ENCODE measurements at places on chromosomes 1 and 21.

DNA sequence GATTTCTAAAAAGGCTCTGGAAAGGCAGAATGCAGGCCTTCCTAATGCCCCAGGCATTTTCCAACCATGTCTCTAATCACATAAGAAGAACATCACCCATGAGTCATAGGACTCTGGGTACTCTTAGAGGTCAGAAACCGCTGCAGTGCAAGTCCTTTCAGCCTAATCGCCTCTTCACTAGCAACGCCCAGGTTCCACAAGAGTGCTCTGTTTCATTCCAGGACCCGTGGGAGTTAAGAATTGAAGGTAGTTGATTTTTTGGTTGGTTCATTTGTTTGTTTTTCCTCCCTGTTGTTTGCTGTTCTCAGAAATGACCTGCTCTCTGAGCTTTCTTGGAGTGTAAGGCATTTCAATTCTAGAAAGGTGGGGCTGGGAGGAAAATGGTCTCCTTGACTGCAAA is 123.2 kb downstream of the NR5A2 start:
- no peak for DNase-seq

GRCh38 chr1:160744199-160744851 is 5.3 kb downstream of the SLAMF7 start:
- DNase-seq: no peak

- DNase-seq: no peak
Measured at GRCh38 chr21:17085707-17086106, 427.1 kb upstream of the CXADR start.

DNA sequence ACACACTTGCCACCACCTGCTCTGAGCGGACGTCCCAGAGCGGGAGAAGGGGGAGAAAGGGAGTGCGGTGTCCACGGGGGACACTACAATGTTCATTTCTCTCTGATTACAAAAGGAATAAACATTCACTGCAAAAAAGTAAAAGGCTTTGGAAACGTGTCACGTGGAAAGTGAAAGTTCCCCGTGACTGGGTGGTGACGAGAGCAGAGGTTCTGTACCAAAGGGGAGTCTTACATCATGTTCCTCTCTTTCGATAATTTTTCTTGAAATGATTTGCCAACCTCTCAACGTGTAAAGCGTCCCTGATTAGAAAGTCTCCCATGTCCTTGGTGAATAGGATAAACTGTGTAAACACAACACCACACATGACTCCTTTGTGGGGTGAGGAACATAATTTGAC is 22.0 kb upstream of the PRDM15 start:
- no peak for DNase-seq

- no peak for DNase-seq
Measured at GRCh38 chr1:66925558-66925910, 744 bp downstream of the MIER1 start.

DNA sequence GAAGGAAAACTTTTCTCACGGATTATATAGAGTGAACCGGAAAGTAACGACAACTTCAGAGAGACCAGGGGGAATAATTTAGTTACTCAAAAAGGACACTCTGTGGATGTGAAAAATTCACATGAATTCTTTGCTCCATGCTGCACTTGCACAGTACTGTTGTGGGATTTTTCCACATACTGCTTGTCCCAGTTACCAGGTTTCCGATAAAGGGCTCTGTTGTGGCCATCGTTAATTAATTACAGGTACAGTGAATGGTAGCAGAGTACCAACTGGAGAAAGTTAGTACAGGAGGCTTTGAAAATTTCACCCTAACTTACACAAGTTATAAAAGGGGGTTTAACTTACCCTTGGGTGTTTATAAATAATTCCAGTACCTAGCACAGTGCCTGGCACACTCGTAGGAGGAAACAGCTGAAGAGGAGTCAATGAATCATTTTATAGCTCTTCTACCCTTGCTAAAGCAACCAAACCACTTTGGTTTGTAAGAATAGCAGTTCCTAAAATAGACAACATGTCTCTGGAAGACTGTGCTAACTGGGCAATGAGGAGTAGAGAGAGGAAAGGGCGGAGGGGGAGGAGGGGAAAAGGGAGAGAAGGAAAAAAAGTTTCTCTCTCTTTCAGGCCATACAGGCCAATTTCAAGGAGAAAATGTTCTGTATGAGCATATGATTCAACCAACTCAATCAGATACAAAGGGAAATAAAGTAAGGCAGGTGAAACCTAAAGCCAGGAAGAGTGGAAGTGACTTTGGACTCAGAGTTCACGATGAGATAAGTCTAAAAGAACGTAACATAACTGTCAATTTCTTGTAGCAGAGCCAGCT is 98.3 kb upstream of the MAGI3 start:
- no peak for DNase-seq

- no peak for DNase-seq
Measured at GRCh38 chr1:168135921-168136708, 615 bp downstream of the GPR161 start.

GRCh38 chr1:179757933-179758332 is 14.8 kb downstream of the FAM163A start:
- DNase-seq: no peak

GRCh38 chr1:41728403-41729202 is 190.1 kb downstream of the HIVEP3 start:
- no peak for DNase-seq

- no peak for DNase-seq
Measured at GRCh38 chr1:159960721-159961381, 6.8 kb upstream of the SLAMF9 start.

DNA sequence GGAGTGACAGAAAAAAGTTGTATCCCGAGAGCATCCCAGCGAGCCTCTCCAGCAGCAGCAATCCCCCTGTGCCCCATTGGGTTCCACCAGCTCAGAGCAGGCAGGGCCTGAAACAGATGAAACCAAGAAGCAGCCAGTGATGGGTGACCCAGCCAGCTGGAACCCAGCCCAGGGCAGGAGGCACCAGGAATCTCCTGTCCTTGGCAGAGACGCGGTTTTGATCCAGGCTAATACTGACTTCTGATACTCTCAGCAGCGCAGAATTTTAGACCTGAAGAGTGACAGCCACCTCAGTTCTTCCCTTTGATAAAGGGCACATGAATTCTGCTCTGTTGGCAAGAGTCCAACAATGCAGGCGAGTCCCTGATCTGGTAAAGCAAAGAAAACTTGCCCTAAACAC is 11.4 kb upstream of the OLIG1 start:
- DNase-seq: no peak

DNA sequence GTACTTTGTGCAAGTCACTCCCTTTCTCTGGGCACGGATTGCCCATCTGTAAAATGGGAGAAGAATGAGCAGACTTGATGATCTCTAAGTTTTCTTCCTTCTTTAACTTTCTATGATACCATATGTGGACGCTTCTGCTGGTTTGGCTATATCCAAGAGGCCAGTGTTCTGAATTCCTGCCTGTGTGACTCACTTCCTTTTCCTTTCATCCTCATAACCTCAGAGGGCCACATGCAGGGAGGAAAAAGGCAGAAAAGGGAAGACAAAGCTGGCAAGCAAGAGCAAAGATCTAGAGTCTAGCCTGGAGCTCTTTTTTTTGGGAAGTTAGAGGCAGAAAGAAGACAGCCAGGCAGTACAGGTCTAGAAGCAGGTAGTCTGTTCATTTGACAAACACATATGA is 151.2 kb downstream of the OMA1 start:
- DNase-seq: no peak

GRCh38 chr1:201597551-201598230 is 58.8 kb downstream of the NAV1 start:
- DNase-seq: peak; percentile 96

GRCh38 chr1:169487133-169487532 is 1.4 kb upstream of the SLC19A2 start:
- no peak for DNase-seq

GRCh38 chr21:33924079-33924765 is 8.6 kb upstream of the ATP5PO start:
- DNase-seq: peak; percentile 69

GRCh38 chr1:212498283-212499040 is 65.7 kb downstream of the NENF start:
- no peak for DNase-seq

DNA sequence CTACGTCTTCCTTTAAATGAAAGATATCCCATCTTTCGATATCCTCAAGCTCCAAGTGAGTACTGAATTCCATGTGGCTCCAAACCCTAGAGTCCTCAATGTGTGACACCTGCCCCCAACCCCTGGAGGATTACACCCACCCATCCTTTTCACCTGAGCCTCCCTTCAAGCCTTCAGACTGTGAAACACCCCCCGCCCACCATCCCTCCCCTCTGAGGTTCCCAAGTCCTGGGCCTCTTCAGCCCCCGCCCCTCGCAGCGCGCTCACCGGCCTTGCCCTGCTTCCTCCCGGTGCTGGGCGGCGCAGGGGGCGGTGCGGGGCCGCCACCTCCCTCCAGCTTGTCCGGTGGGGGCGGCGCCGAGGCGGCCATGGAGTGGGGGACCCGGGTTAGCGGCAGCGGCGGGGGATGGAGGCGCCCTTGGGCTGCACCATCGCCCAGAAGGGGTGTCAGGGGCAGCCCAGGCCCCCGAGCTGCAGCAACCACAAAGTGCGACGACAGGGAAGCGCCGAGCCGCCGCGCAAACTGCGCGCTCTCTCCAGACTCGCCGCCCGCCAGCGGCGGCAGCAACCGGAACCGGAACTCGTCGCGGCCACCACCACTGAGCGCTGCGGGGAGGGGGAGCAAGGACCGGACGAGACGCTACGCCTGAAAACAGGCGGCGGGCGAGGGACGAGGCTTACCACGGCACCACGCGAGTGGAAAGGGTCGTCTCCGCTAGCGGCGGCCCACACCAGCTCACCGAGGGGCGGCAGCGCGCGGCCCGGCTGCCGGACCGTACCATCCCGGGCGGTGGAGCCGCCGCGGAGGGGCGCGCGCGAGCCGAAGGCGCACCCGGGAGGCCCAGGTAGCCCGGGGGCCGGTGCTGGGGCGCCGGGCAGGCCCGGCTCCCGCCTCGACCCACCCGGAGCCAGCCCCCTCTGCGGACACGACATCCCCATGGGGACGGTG is at the start of gene PYGO2:
PYGO2 (minus strand) TSS at position 576 of the 949 bp plus-strand sequence; CDS start at position 370, 206 bp downstream.
- DNase-seq: peak; percentile 42

All from DMS79 (cell line).